HepG2 (cell line): ENCODE measurements at places on chromosomes 7 and 10. TPM values are rescaled to one million over a fixed set of nuclear protein-coding genes. Genes with fewer than 3 reads are reported as not detected.

POLR2J2 gene
- polyA plus RNA-seq = 2.7 and 2.8 TPM in 2 replicates

BLOC1S2 gene
- 19.2 and 22.3 TPM in 2 replicates for polyA plus RNA-seq

SAMD9 gene
- polyA plus RNA-seq = 0.08 and 0.13 TPM in 2 replicates

HMX3 gene
- polyA plus RNA-seq = not detected in 2 replicates

CLDN4 gene
- polyA plus RNA-seq = 35.7 and 47.4 TPM in 2 replicates

FOXP2 gene
- polyA plus RNA-seq = 0.69 and 0.90 TPM in 2 replicates

MOGAT3 gene
- 30.5 and 39.2 TPM in 2 replicates for polyA plus RNA-seq

NPFFR1 gene
- polyA plus RNA-seq = not detected in 2 replicates

MTERF1 gene
- polyA plus RNA-seq = 5.5 and 5.8 TPM in 2 replicates

MICALL2 gene
- 12.4 and 15.0 TPM in 2 replicates for polyA plus RNA-seq

TEX47 gene
- polyA plus RNA-seq = not detected in 2 replicates

PNLIPRP2 gene
- polyA plus RNA-seq = 0.21 and 0.56 TPM in 2 replicates

HABP2 gene
- polyA plus RNA-seq = 0.12 TPM in 2 replicates
